ENCODE measurements at places on chromosomes 6 and 20. TPM values are rescaled to one million over a fixed set of nuclear protein-coding genes. Genes with fewer than 3 reads are reported as not detected.

The SLC17A3 gene
- not detected for total RNA-seq

The WFDC10B gene
- total RNA-seq, result not detected

The BPI gene
- total RNA-seq, result not detected

The FAM184A gene
- total RNA-seq, result 0.40 TPM

The PSORS1C2 gene
- total RNA-seq, result not detected

The PRELID3B gene
- total RNA-seq, result 71.5 TPM

The PTGIS gene
- 0.44 TPM for total RNA-seq

The NKAIN4 gene
- not detected for total RNA-seq

The OVOL2 gene
- not detected for total RNA-seq

The METTL24 gene
- not detected for total RNA-seq

Measured in lung microvascular endothelial cell (primary cell).